ENCODE measurements at places on chromosomes 3 and 15. TPM values are rescaled to one million over a fixed set of nuclear protein-coding genes. Genes with fewer than 3 reads are reported as not detected.

DNA sequence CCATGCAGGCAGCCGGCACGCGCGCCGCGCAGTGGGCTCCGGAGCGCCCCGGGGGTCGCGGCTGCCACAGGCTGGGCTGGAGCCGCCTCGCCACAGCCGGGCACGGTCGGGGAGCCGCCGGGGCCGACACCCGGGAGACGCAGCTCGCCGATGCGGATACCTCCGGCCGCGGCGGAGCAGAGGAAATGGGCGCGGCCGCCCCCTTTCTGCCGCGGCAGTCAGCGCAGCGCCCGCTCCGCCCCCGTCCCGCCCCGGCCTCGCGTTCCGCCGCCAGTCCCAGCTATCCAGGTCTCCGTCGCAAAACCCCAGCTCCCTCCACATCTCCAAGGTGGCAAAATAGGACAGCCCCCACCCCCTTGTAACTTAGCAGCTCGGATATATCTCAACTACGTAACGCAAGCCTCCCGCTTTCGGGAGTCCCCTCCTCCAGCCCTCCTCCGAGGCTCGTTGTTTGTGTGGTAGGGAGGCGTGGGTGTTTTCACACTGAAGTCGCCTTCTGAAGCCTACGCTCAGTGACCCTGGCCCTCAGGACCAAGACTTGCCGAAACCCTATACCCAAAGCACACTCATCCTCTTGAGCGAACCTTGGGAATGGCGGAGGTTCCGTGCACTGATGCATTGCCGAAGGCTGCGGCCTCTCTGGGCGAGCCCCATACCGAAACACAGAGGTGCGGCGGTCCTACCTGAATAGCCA is at the start of gene SH3BP5:
SH3BP5 (minus strand) TSS at position 182 of the 694 bp plus-strand sequence; CDS start at position 4, 178 bp downstream.
- DNase-seq = peak; percentile 79

WDR72 gene
- not detected for total RNA-seq

- no peak for DNase-seq
These were observed 125.3 kb downstream of the MYRIP start for GRCh38 chr3:39934696-39935095.

DNA sequence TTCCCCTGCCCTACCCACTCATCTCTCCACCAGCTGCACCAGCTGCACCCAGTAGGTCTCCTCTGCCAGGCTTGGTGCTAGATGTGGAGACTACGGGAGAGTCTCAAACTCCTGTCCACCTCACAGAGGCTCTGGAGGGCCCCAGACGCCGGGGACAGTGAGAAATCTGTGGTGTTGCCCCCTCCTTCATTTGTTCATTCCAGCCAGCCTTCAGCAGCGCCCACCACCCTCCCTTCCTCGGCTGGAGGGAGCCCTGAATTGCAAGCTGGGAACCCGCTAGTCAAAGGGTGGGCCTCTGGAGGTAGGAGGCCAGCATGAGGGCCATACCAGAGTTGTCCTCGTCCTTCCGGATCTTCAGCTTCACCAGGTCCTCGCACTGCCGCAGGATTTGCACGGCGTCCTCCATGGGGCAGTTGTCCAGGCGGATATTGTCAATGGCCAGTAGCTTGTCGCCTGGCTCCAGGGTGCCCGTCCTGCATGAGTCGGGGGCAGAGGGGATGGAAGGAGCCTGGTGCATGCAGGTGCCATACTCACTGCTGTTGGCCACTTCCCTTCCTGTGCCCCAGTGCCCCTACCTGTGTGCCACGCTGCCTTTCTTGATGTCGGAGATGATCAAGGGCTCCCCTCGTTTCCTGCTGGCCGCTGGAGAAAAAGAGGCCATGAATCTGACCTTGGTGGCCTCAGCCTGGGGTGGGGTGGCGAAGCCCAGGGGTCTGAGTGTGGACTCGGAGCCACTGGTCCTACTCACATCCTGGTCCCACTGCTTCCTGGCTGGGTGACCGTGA is 29.1 kb downstream of the GRIP2 start:
- DNase-seq = peak; percentile 6

DNA sequence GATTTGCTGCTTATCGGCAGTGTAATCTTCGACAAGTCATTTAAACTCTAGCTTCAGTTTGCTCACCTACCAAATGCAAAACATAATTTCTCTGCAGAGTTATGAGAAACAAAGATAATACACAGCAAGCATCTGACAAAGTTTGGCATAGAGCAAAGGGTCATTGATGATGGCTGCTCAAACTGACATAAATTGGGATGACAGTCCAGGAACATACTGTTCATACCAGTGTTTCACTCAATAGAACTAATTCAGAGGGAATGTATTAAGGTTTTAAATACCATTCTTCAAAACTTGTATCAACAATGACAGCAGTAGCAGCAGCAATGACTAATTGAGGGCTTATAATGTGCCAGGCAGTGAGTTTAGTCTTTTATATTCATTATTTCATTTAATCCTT is 137.6 kb downstream of the SPATA16 start:
- DNase-seq = no peak

DNA sequence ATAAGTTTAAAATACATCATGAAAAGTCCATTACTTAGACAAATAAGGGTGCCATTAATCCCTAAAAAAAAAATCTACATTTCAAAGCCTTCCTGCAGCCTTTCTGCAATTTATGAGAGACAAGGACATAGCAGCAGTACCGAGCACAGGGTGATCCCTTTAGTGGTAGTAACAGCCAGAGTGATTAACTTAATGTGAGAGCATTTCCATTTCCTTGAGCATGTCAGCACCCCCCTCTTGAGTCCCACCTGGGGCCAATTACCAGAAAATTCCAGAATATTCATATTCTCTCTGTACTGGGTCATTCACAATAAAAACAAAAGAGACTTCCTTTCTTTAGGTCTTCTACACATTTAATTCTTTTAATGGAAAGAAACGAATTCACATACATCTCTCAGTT is 546.9 kb upstream of the CCDC54 start:
- DNase-seq = no peak

DNA sequence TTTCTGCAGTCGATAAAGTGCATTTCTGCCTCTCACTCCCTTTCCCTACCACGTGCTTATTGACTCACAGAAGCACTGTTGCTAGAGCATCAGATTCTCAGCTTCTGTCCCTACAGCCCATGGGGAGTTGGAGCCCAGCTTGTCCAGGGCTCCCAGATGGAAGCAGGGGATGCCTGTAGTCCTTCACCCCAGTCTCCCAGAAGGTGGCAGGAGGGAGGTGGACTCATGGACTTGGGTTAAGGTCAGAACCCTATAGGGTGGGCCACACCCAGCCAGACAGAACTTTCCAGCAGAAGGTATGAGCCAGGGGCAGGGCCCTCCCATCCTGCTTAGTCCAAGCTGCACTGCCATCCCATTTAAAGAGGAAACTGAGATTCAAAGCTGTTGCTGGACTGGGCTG is 33.1 kb upstream of the SEMA3F start:
- DNase-seq = no peak

ACSBG1 gene
- total RNA-seq = not detected

DNA sequence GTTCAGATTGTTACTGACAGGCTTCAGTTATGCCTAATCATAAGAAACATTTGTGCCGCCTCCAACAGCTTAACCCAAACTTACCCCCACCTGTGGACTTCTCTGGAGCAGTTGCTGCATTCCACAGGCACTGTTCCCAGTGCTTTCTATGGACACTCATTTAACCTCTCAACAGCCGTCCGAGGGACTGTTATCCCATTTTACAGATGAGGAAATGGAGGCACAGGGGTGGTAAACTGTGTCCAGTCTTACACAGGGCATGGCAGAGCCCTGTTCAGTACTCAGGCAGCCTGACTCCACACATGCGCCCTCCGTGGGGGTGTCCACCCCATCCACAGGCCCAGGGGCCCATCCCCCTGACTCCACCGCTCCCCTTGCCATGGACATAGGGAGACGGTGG is 14.3 kb upstream of the TGM5 start:
- DNase-seq = no peak

- DNase-seq = no peak
These were observed 18.7 kb upstream of the P2RY12 start for GRCh38 chr3:151403246-151403645.

- DNase-seq = no peak
These were observed 54.2 kb downstream of the DTWD1 start for GRCh38 chr15:49675041-49675440.

DNA sequence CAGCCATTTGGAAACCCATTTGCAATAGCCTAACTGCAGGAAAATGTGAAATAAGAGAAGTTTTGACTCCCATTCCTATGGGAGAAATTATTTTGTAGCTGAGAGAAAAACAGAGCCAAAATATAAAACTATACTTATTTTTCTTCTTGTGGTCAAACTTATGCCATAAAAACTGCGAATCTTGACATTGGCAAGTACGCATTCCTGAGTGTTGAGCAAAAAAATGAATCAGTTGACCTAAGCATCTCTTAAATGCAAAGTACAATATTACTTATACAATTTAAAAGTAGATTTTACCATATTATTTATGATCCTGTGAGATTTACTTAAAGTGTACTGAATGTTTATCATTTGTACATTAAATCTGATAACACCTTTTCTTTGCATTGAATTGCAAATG is 50.1 kb upstream of the CMC1 start:
- no peak for DNase-seq

- no peak for DNase-seq
These were observed 206.8 kb upstream of the TGFBR2 start for GRCh38 chr3:30399394-30400181.

GRCh38 chr15:51768018-51768417 is 16.6 kb downstream of the TMOD2 start:
- no peak for DNase-seq

GRCh38 chr15:42089942-42090341 is 4.4 kb downstream of the PLA2G4D start:
- DNase-seq = no peak

DNA sequence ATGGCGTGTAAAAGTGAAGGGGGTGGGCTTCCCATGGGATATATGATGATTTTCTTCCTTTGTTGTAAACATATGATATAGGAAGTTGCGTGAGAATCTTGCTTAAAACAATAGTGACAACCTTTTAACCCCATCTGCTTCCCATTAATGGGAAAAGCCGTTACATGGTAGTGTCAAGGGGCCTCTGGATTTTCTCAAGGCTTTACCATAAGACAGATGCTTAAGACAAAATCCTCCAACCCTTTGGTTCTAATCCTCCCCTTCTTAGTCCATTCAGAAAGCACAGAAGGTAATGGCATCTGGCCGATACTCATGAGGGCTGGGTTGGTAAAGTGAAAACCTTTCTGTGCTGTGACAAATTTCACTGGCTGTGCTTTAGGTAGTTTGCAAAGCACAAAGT is 25.0 kb downstream of the DPH3 start:
- no peak for DNase-seq

AP3B2 gene
- not detected for total RNA-seq

SLITRK3 gene
- total RNA-seq = not detected

HYAL1 gene
- 63.1 TPM for total RNA-seq

GRCh38 chr15:86735247-86736040 is 655.8 kb downstream of the AGBL1 start:
- DNase-seq = no peak

TRIM42 gene
- total RNA-seq = not detected

DNA sequence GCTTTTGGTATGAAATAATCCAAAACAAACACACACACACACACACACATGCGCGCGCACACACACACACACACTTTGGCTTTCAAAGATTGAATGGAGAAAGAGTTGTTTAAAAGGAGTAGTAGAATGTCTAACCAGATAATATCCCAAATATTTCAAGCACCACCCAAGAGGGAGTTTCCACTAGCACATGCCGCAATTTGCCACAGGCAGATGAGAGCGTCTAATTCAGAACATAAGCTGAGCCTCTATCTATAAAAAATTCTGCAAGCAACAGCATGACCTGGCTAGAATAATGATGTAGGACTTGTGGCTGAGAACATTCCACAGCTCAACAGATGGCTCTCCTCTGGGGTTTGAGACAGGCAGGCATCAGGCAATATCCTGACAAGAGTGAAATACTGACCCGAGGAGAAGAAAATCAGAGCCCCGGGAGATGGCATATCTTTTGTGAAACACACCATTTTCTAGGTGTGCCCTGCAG is 302.5 kb upstream of the GADL1 start:
- no peak for DNase-seq

- no peak for DNase-seq
These were observed 71.3 kb upstream of the MBNL1 start for GRCh38 chr3:152197451-152197850.

CHMP2B gene
- total RNA-seq = 30.8 TPM

DNA sequence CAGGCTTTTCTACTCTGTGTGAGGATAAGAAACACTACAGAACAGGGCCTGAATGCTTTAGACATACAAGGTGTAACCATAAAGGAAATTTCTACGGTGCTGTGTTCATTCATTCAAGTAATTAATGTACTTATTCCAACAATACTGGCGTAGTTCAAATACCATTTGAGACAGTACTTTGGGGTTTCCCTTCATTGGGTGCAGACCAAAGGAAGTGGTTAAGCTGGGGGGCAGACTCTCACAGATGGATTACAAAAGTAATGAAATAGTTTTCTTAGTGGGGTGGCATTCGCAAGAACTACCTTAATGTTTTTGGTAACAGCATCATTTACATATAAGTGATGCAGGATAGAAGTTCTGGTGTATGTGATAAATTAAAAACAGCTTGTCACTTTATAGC is 65.9 kb downstream of the BTD start:
- no peak for DNase-seq

DNA sequence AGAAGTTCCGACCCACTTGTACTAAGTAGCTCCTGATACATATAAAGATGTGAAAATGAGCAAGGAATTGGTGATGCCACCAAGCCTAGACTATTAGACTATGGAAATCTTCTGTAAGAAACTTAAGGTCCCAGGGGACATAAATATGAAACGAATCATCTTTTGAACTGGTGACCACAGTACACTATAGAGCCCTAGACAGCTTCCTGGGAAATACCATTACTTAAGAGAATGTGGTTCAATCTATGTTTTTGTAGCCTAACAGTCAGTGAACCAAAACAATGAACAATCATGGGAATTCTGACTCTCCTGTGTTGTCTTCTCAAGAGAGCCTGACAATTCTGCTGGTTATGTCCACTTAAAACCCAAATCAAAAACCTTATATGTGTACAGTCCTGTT is 191.6 kb downstream of the GREM1 start:
- DNase-seq = no peak

DNA sequence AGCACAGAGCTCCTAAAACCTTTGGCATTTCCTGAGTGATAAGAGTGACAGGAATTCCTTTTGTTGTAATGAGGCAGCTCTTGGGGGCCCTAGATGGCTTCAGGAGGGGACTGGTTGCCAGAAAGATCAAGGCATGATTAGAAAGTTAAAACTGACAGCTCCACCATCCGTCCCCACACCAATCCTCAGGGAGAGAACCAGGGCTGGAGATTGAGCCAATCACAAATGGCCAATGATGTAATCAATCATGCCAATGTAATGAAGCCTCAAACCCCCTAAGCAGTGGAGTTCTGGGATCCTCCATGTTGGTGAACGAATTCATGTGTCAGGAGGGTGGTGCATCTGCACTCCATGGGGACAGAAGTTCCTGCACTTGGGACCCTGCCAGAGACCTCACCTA is 265.1 kb downstream of the OCA2 start:
- no peak for DNase-seq

- DNase-seq = peak; percentile 69
These were observed 20.5 kb downstream of the CPN2 start for GRCh38 chr3:194330579-194330978.

GXYLT2 gene
- 17.7 TPM for total RNA-seq

DNA sequence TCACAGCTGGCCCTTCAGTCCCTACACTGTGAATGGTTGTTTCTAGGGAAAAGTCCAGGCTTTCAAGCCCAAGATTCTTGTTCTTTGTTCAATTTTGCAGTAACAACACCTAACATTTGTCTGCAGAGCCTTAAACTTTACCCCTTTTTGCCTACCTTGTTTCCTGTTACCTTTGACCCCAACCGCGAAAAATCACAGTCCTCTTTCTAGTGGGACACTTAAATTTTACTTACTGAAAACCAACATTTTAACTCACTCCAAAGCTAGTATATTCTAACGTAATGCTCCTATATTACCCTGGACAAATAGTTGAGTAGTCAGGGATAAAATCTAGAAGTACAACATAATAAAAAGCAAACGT is 649 bp upstream of the PIK3CB start:
- no peak for DNase-seq
